ENCODE measurements at places on chromosomes 4 and X.

DNA sequence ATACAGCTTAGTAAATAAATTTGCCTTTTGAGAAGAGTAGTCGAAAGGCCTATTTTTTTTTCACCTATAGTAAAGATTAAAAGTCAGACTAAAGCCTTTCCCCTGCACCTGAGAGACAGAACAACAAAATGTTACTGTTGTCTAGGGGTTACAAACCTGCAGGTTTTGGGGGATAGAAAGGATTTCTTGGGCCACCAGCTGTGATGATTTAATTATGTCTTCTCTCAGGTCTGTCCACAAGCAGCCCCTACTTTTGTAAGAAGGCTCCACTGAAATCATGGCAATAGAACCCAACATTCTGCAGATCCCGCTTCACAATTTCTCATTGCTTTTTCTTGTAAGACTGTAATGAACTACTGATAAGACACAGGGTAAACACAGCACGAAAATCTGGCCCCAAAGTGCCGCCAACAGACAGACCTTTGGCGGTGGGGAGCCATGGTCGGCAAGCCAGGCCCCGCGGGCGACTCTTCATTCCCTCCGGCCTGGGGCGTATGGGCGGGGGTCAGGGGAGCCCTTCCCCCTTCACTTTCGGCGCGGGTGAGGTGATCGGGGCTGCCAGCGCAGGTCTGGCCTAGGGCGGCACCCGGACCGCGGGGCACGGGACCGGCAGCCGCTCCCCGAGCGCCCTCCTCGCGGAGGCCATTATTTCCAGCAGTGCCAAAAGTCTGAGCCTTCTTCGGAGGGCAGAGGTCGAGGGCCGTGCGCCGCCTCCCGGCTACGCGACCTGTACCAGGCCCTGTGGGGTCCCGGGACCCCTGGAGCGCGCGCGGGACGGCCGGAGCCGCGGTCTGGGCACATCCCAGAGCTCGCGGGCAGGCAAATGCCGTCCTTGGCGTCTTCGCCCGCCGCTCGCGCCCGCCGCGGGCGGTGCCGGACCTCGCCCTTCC lies 812 bp upstream of the KDM6A start:
- DNase-seq = no peak

DNA sequence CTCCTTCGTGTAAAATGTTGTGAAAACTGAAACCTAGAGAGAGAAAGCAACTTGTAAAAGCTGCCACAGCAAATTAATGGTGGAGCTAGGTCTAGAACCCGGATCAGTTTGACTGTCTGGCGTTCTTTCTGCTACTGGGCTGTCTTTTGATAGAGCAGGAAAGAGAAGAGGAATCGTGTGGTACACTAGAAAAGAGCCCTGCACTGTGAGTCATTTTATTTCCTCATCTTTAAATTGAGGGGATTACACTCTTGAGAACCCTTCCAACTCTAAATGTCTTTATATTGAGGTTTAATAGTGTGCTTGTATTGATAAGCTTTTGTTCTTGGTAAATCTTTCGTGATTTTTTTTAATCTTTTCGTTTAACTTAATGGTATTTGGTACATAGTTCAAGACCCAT lies 4.3 kb downstream of the WDR44 start:
- no peak for DNase-seq

- no peak for DNase-seq
Measured at GRCh38 chrX:67726018-67726417, 182.2 kb downstream of the AR start.

- no peak for DNase-seq
Measured at GRCh38 chrX:42832764-42833549, 55.0 kb upstream of the PPP1R2C start.

DNA sequence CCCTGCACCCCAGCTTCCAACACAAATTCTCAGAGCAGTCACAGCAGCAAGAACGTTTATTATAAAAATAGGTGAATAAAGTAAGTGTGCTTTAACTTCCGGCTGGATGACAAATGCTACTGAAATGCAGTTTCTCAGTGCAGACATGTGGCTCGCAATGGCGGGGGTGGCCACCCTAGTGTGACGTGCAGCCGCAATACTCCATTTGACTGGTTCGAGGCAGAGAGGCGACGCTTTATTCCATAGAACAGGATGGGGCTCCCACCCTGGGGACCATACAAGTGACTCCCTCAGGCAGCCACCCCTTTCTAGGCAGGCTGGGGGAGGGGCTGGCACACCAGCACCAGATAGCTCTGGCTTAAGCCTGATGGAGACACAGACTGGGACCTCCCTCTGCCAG lies 14.5 kb downstream of the TNIP2 start:
- DNase-seq = no peak

DNA sequence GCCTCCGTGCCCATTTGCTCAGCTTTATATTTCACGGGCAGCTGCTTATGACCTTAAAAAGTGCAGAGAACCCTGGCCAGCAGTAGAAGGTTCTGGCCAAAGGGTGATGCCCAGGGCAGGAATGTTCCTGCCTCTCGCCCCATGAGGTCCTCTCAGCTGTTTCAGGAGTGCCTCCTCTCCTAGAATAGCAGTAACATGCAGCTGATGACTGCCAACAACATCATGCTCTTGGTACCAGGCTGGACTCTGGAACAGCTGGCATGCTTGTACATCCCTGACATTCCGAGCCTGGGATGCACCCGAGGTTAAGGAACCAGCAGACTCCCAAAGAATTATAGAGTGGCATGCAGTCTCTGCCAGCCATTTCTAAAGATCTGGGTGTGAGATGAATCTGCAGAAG lies 11.7 kb upstream of the TENM3 start:
- no peak for DNase-seq
